ENCODE measurements at places on chromosomes 12 and 14.

DNA sequence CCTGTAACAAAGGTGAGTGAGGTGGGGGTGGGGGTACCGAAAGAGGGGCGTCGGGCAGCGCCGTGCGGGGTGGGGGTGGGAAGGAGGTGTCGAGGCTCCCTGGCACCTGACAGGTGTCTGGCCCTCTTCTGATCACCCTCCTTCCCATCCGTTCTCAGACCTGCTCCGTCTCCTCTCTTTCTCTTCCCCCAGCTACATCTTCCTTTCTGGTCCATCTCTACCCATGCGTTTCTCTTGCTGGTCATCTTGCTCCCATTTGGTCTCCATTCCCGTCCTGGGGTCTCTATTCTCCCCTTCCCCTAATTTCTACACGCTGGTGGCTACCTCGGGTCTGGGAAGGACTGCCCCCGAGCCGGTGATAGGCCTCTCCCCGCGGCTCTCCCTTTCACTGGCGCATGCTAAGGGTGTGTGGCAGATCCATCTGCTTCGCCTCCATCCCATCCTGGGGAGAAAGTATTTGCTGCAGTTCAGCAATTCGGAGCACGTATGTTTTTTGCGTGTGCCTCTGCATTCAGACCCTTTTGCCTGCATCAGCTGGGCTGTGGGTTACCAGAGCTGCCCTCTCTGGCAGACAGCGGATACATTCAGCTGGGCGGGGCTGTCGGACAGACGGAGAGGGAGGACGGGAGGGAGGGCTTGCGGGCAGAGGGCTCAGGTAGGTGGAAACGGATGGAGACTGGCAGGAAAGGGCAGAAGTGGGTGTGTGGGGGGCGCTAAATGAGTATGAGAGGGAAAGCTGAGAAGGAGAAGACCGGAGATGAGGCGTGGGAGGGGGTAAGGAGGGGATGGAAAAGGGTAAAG, 730 bp downstream of the CLSTN3 start:
- peak; percentile 46 for DNase-seq

GRCh38 chr12:118102609-118103008, 1.2 kb downstream of the VSIG10 start:
- no peak for DNase-seq

GRCh38 chr14:88003425-88003824, 1.5 kb upstream of the GPR65 start:
- DNase-seq, result no peak

DNA sequence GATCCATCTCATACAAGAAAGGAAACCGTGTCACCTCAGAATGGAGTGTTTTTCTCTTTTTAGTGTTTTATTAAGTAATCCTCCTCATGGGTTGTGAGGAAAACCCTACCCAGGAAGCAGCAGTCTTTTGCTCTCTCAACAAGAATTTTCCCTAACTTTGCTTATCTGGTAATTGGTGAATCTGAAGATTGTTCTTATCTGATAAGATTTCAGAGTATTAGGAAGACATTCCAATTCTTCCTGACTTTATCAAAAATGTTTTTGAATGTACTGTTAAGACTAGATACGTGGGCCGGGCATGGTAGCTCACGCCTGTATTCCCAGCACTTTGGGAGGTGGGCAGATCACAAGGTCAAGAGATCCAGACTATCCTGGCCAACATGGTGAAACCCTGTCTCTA, 86.0 kb downstream of the PHLDA1 start:
- no peak for DNase-seq

- DNase-seq, result no peak
Observed at GRCh38 chr12:96500693-96501092, 11.3 kb downstream of the CFAP54 start.

- DNase-seq, result peak; percentile 43
Observed at GRCh38 chr12:26823390-26823789, 9.6 kb downstream of the ITPR2 start.

- no peak for DNase-seq
Observed at GRCh38 chr12:124713041-124713435, 145.6 kb upstream of the NCOR2 start.

DNA sequence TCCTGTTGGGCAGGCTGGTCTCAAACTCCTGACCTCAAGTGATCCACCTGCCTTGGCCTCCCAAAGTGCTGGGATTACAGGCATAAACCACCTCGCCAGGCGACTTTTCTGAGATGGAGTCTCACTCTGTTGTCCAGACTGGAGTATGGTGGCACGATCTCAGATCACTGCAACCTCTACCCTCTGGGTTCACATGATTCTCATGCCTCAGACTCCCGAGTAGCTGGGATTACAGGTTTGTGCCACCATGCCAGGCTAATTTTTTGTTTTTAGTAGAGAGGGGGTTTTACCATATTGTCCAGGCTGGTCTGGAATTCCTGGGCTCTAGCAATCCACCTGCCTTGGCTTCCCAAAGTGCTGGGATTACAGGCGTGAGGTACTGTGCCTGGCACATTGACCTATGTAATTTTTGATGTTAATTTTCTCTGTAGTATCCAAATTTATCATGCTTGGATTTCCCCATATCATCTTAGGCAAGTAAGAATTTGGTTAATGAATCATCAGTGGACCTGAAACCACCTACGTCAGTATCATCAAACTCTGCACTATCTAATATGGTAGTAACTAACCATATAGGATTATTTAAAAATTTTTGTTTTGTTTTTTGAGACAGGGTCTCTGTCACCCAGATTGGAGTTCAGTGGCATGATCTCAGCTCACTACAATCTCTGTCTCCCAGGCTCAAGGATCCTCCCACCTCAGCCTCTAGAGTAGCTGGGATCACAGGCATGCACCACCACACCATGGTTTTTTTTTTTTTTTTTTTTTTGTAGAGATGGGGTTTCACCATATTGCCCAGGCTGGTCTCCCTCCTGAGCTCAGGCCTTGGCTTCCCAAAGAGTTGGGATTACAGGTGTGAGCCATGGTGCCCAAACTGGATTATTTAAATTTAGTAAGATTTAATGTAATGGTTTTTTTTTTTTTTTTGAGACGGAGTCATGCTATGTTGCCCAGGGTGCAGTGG, 11.9 kb upstream of the ATP5F1B start:
- no peak for DNase-seq

- no peak for DNase-seq
Observed at GRCh38 chr14:73237219-73237785, at the start of gene PAPLN. Gene PAPLN (plus strand): TSS chr14:73237506. CDS start chr14:73239779, 2,273 bp downstream.

GRCh38 chr12:46998811-46999368, 80.5 kb upstream of the PCED1B start:
- peak; percentile 38 for DNase-seq

- DNase-seq, result no peak
Observed at GRCh38 chr12:47832263-47832933, 12.7 kb upstream of the HDAC7 start.

DNA sequence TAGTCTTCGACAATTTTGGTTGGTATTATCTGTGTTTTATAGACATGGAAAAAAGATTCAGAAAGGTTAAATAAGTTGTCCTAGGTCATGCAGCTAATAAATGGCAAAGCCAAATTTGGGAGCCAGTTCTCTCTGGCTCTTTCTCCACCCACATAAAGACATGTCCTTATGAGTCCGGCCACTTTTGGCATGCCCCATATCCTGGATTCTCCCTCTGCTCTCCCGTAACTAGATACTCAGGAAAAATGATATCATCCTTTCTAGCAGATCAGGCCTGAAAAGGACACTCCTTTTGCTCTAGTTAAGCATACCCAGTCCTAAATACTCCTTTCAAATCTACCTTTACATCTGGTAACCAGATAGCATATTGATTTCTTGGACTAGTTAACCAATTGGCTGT, 64.4 kb downstream of the TTLL5 start:
- no peak for DNase-seq

DNA sequence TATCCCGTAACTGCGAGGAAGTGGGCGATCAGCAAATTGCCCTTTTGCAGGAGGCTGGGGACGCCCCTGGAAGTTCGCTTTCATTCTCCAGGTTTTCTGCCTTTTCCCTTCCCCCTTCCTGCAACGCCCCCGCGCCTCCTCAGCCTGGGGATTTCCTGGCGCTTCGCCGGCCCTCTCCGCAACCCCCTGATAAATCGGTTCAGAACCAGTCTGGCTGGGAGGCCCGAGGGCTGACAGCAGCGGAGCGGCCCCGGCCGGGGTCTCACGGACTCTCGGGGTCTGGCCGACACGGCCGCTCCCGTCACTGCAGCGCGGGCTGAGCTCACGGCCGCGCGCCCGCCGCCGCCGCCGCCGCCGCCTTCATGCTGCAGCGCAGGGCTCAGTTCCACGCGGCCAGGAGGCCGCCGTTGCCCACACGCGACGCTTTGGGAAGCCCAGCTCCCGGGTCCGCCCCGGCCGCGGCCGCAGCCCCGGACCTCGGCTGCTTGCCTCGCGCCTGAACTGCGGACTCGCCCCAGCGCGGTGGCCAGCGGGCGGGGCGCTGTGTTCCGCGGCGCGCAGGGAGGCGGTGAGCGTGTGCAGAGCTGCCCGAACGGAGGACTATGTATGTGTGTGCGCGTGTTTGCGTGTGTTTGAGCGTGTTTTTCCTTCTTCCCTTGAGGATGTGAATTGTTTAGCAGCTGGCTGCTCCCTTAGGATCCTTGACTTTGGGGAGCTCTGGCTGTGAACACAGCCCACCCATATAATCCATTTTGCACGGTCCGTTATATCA, at the start of gene LRFN5:
TSS of gene LRFN5 (plus strand) at position 345 of the 772 bp plus-strand sequence.
- peak; percentile 78 for DNase-seq

DNA sequence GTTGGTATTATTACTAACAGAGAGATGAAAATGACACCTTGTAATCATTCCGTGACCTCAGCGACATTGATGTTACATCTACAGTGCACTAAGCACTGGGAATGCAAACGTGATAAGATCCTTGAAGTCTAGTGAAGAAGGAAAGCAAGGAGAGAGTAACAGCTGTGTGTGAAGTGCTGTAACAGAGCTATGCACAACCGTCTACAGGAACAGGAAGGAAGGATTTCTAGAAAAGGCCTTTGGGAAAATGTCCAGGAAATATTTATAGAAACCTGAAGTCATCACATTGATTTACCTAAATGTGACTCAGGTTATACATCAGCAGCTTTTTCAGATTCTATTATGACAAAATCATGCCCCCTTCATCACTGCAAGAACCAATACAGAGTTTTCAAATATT, 304.2 kb upstream of the AMIGO2 start:
- peak; percentile 10 for DNase-seq

- DNase-seq, result no peak
Observed at GRCh38 chr12:120144215-120144614, 27.7 kb upstream of the RAB35 start.

- DNase-seq, result peak; percentile 32
Observed at GRCh38 chr14:54135804-54136280, 179.2 kb upstream of the BMP4 start.

DNA sequence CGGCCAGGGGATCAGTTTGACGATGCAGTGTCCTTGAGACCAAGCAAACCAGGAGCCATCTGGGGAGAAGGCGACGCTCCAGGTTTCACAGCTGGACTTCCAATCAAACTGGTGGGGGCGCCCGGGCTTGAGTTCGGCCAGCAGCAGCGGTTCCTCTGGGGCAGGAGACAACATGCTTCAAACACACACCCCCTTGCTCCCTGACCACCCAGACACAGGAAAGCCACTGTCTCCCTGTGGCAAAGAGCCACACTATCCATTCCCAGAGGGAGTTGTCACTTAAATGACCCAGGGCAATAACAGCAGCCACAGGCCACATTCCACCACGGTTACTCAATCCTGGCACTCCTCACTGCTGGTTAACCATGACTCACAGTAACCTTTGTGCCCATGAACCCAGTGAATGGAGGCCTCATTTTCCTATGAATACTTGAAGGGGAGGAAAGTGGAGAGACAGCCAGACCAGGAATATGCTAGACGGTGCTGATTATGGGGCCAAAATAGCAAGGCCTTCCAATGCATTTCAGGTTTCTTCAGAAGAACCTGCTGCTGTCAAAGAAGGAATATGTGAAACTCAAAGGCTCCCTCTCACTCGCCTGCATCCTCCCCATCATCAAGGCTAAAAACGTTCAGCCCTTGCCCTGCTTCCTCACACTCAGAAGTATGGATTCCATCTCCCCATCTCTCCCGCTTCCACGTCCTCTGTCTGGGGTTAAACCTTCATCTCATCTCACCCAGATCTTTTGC, 8.5 kb downstream of the WSB2 start:
- DNase-seq, result peak; percentile 97

DNA sequence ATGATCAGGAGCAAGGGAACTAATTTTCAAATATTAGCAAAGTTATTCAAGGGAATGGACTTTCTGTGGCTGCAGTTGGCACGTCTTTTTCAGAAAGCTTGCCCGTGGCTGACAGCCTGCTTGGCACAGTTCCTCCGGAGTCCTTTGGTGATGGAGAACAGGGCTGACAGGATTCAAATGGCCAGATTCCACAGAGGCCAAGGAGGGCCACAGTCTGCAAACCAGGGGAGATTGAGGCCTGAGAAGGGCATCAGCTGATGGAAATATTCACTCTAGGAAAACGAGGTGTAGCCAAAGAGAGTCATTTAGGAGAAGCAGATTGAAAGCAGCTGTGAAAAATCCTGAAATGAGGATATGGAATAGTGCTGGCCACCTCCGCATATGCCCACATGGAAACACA, 178.3 kb downstream of the EMP1 start:
- no peak for DNase-seq

DNA sequence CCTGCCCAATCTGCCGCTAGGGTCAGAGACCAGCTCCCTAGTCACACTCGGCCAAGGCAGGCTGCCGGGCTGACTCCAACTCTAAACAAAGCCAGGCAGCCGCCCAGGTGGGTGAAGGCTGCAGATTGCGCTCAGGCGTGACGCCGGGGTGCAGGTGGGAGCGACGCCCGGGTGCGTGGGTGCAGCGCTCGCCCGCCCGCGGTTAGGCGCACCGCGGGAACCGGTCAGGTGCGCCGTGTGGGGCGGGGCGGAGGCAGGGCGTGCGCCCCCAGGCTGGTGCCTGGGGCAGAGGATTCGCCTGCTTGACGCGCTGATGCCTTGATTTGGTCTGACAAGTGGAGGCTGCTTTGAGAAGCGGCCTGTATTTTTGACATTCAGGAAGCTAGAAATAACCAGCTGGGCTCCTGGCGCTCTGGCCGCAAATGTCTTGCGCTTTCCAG, 126.7 kb upstream of the HIF1A start:
- no peak for DNase-seq

DNA sequence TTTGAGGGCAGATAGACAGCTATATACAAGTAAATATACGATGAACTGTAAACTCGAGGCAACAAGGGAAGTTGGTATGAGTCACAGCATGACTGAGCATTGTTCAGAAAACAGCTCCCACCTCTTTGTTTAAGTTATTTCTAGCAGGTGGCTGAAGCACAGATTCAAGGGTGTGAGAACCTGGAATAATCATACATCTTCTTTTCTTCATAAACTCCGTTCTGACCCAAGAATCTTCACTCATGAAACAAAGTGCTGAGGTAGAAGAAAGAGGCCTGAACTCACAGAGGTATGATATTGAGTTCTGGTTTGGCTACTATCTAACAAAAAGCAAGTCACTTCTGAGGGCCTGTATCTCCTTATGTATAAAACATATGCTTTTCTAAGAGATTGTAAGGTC, 364.1 kb upstream of the KITLG start:
- peak; percentile 47 for DNase-seq

GRCh38 chr12:86634456-86635410, 378.5 kb upstream of the MGAT4C start:
- DNase-seq, result peak; percentile 7

GRCh38 chr12:40614923-40615322, 77.3 kb upstream of the CNTN1 start:
- DNase-seq, result no peak

All from mesenchymal stem cell (in vitro differentiated cells and primary cell).